Activated naive CD8-positive, alpha-beta T cell treated with anti-CD3 and anti-CD28 coated beads, Interleukin-2, amount 50 U/mL, for 16 hours (primary cell): ENCODE measurements at places on chromosomes 6 and 20.

DNA sequence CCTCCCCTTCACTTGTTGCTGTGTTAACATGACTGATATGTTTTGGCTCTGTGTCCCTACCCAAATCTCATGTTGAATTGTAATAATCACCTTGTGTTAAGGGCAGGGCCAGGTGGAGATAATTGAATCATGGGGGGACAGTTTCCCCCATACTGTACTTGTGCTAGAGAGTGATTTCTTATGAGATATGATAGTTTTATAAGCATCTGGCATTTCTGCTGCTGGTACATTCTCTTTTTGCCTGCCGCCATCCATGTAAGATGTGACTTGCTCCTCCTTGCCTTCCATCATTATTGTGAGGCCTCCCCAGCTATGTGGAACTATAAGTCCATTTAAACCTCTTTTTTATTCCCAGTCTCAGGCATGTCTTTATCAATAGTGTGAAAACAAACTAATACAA, 185.0 kb downstream of the TBX18 start:
- DNase-seq = no peak

DNA sequence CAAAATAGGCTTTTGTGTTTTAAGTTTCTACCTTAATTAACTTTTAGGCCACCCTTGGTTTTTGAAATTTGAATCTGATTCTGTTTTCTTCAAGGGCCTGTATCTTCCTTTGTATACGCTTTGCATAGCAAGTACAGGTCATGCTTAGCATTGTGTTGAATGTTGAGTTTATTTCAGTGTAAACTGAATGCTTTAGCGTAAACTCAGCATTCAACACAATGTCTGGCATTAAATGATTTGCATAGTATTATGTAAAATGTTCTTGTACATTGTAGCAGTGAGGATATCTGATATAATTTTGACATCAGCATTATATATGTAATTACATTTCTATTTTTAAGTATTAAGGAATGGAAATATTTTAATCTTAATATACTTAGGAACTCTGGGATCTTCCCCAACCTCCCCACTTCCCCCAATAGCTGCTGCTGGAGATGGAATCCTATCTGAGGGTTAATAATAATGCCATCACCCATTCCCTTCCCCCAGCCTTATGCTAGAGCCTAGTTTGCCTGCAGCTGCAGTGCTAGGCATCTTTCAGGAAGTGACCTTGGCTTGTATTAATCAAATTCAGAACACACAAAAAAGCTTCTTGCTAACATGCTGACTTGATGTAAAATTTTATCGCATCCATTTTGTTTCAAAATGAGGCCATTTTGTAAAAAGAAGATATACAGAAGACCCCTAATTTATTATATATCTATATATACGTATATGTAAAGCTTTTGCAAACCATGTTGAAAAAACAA, 73.1 kb downstream of the NCOA3 start:
- no peak for DNase-seq

DNA sequence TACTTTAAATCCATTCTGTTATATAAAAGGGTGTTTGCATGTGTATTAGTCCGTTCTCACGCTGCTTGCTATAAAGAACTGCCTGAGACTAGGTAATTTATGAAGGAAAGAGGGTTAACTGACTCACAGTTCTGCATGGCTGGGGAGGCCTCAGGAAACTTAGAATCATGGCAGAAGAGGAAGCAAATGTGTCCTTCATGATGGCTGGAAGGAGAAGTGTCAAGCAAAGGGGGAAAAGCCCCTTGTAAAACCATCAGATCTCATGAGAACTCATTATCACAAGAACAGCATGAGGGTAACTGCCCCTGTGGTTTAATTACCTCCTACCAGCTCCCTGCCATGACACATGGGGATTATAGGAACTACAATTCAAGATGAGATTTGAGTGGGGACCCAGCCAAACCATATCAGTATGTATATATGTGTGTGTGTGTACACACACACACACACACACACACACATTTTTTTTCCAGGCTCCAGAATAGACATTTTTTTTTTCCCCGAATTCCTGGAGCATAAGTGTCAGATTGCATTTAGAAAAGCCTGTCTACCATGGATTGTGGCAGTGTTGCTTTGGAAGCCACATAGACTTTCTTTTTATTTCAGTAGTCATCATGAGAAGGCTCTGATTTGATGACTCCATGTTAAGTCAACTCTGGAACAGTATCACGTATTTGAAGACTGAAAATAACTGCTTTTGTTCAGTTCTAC, 31.5 kb downstream of the KDM1B start:
- DNase-seq = no peak

GRCh38 chr20:42567409-42567808, 622.3 kb downstream of the PTPRT start:
- no peak for DNase-seq

GRCh38 chr20:62745279-62745951, 36.8 kb downstream of the NTSR1 start:
- no peak for DNase-seq

- no peak for DNase-seq
These were observed 3.2 kb downstream of the WFDC8 start for GRCh38 chr20:45575931-45576330.

DNA sequence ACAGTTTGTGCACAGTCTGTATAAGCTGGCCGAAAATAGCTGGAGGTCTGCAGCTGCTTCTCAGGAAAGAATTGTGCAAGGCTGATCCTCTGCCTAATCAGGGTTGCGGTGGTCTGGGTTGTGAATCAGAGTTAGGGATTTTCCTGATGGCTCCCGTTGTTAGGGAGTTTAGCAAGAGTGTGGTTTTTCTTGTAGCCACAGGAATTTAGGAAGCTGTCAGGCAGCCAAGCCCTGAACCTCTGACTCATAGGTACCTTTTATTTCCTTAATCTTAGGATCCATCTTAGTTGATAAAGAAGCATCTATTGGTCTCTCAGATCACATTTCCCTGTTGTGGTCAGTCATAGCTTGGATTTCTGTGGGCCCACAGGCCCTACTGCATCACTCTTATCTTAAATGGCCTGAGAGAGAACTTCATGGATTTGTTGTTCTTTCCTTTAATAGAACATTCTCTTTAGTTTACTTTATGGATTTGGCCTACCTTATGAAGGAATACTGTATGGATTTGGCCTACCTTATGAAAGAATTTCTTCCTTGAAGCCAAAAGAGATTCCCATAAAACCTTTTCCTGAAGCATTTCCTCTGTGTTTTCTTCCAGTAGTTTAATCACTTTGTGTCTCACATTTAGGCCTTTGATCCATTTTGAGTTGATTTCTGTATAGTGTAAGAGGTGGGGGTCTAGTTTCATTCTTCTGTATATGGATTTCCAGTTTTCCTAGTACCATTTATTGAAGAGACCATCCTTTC, 10.3 kb downstream of the KIF25 start:
- no peak for DNase-seq

DNA sequence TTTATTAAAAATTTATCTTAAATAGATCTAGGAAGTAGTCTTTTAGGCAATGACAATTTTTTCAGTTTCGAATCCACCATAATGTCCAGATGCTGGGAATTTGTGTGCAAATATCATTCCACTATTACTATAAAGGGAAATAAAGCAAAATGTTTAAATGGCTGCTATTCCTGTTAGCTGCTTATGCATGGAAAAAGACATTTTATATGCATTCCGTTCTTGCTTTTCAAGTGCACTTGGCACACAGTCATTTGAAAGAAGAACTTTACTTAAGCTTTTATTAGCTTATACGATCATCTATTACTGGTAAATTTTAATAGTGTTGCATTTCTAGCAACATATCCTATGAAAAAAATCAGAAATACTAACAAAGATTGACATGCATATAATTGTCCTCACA, 42.0 kb downstream of the PRL start:
- no peak for DNase-seq

DNA sequence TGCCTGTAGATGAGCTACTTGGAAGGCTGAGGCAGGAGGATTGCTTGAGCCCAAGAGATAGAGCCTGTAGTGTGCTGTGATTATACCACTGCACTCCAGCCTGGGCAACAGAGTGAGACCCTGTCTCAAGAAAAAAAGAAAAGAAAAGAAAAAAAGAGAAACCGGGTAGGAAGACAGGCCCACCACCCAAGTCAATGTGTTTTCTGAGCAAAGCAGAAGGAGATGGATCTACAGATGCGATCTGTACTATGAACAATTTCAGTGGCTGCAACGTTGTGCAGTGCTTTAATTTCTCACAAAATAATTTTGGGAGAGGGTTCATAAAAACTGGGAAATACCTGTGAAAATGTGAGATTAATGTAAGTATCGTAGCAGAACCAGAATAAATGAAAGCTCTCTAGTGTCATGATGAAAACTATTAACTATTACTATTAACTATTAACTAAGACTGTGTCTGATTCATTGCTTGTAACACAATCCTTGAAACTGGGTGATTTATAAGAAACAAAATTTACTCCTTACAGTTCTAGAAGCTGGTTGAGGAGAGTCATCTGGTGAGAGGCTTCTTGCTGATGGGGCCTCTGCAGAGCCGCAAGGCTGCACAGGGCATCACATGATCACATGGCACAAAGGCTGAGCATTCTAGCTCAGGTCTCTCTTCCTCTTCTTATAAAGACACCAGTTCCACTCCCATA, 233.1 kb upstream of the ZNF217 start:
- DNase-seq = no peak

GRCh38 chr6:19731282-19731681, 105.9 kb upstream of the ID4 start:
- no peak for DNase-seq

DNA sequence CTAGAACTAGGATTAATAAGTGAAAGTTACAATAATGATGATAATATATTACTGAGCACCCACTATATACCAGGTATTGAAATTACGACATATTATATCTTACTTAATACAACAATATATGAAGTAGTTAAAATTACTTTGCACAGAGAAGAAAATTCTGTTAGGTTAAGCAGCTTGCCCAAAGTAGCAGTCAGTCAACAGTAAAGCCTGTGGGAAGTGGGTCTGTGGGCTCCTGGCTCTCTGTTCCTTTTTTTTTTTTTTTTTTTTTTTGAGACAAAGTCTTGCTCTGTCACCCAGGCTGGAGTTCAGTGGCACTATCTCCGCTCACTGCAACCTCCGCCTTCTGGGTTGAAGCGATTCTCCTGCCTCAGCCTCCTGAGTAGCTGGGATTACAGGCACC, 4.8 kb upstream of the GTF2H4 start:
- DNase-seq = no peak

DNA sequence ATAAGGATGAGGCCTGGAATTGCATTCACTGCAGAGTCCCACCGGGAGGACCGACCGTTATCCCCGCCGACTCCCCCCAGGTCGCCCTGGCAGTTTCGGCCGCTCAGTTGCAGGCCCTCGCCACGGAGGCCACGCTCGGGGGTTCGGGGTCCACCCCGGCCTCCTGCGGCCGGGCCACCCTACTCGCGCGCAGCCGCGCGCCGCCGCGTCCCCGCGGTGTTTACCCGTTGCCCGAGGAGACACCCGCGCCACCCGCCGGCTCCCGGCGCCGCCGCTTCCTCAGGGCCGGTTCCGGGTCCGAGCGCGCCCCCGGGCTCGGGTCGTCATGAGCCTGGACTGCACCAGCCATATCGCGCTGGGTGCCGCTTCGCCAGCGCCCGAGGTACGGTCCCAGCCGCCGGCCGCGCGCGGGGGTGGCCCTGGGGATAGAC, at the start of gene CCDC170:
TSS of gene CCDC170 (plus strand) at position 214 of the 431 bp plus-strand sequence. CDS start at position 326, 112 bp downstream.
- no peak for DNase-seq

DNA sequence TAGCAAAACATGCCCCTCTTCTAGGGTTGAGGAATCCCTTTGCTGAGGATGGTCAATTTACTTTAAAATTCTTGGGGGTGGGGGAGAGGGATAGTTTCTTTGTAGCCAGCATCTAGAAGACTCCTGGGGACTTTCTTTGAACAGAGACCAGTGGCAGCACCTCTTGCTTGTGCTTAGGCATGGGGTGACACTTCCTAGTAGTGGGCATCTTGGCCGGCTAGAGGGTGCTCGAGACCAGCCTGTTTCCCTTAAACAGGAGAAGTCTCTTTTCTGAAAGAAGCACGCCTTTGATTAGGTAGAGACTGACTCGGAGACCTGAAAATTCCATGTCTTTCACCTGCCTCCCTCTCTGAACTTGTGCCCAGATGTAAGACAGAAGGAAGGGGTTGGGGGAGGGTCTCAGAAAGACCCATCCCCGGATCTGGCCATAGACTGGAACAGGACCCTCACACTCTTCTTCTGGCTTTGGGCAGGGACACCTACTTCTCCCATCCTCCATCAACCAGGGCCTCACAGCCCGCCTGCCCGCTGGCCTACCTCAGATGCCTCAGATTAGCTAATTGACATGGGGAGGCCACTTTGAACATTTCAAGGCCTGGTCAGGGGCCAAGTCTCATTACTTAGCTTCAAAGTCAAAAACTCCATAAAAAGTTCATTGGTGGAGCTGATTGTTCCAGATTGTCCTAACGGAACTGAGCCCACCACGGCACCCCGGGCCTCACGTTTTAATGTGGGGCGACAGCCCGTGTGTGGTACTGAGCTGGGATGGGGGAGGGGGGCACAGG, 172.2 kb downstream of the CDC5L start:
- DNase-seq = no peak

DNA sequence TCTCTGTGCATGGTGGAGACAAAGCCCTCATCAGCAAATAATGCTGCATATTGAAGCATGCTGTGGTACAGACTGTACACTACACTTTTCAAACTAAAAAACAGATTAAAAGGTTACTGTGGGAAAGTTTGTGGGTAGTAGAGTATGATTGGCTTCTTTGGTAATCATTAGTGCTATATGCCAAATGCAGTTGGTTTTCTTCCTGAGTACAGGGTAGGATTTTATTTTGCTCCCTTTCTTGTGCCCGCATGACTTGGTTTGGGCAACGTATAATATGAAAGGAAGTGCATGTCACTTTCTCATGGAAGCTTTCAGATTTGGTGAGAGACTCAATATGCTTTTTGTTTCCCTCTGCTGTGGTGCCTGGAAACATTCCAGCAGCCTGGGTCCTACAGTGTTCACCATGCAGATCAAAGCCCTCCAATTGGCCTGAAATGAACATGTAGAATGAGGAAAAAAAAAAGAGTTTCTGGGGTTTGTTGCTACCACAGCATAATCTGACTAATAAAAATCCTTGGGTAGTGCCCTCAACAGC, 270.7 kb upstream of the ADGRB3 start:
- DNase-seq = no peak

DNA sequence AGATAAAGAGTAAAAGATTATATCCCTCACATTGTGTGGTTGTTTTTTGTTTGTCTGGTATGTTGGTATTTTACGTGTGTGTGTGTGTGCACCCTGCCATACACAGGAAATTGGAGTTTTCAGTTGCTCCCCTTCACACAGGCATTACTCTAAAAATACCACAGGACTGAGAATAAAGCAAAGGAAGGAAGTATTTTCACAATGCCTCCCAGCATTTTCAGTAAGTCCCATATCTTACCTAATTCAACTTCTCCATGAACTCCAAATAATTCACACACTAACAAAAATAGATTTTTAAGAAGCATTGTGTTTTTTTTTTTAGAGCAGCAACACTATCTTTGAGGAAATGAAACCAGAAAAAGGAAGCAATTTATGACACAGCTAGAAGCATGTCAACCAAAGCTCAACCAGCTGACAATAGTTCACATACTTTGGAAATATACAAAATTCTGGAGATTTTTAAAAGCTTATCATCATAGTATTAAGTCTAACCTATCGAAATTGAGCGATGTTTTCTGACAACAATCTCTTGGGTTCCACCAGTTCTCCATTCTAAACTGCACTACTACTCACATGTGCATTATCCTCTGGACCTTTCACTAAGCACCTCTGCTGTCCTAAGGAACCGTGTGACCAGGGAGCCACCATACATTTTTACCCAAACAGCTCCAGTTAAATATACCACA, 2.1 kb downstream of the UBE2J1 start:
- no peak for DNase-seq
